ENCODE measurements at places on chromosomes 5 and 9.

DNA sequence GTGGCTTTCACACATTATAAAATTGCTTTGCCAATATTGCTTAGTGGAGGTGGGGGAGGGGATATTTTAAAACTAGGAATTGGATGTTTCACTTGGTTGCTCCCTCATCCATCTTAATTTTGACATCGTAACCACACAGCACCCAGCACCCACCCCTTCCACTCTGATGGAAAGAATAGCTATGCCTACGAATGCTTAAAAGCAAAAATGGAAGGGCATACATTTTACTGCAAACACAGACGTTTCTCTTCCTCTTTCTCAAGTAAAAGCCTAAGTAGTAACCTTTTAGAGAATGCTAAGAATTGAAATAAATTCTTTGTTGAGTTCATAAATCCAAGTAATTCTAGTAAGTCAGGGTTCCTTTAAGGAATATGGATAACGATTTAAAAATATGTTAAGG is 69.9 kb downstream of the JAKMIP2 start:
- no peak for DNase-seq

DNA sequence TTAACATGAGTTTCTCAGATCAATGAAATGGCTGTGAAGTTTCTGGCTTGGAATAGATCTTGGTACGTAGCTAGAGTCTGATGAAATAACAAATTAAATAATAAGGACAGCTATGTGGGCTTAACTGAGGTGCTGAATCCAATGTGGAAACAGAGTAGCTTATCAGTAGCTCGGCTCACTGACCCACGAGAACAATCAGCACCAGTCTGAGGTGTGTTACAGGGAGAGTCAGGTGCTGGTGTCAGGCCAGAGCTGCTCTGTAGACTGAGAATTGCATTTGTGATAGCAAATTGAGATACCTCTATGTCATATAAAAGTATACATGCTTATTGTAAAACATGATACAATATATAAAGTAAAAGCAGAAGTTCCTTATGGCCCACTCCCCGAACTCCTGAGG is 21.2 kb upstream of the CCL28 start:
- no peak for DNase-seq

DNA sequence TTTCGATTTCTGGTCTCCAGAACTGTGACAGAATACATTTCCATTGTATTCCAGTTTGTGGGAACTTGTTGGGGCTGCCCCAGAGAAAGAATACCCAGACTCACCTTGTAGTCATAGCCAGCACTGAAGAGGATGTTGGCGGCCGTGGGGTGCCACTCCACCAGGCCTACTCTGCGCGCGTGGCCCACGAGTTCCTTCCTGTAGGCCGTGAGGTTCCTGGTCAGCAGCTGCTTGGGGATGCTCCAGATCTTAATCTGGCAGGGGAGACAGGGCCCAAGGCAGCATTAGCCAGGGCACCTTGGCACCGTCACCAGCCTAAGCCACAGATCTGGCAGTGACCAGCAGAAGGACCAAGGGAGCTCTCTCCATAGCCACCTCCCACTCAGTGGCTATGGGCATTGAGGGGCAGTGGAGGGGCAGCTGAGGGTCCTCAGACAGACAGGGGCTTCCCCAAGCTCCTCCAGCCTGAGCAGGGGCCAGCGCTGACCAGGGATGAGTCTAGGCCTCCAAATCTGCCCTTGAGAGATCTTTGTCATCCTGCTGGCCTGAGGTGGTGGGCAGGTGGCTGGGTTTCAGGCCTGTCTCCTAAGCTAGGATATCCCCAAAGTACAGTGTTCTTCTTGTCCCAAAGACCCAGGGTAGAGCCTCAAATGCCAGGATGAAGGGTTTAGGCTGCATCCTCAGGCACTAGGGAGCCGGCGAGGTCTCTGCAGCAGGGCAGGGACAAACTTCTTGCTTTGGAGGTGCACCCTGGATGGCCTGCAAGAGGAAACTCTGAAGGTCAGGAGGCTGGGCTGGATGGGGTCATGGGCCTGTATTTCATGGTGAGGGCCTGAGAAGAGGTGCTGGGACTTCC is 15.9 kb upstream of the TRIM14 start:
- no peak for DNase-seq

DNA sequence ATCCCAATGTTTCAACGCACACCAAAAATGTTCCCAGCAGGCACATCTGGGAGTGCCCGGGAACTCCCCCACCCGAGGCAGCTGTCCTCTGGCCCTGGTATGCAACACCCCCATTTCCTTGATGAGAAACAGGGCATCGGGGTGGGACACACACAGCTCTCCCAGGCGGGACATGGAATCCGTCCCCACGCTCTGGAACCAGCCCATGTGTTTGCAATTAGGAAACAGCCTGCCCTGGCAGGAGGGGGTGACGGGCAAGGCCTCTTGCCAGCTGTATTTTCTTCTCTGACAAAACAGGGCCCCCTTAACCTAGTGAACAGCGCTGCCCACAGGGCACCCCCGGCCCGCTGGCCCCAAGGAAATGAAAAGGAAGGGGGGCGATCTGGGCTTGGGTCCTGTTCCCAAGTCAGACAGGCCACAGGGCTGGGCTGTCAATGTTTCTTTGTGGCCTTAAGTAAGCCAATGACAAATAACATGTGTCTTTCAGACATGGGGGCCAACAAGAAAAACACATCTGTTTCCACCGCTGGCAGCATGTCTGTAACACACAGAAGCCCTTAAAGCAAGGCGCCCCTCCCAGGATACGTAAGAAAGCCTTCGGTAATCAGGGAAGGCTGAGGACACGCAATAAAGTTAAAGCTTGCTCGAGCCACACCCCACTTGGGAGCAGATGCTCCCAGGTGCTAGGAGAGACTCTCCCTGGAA is 125.3 kb downstream of the ROR2 start:
- DNase-seq, result no peak

DNA sequence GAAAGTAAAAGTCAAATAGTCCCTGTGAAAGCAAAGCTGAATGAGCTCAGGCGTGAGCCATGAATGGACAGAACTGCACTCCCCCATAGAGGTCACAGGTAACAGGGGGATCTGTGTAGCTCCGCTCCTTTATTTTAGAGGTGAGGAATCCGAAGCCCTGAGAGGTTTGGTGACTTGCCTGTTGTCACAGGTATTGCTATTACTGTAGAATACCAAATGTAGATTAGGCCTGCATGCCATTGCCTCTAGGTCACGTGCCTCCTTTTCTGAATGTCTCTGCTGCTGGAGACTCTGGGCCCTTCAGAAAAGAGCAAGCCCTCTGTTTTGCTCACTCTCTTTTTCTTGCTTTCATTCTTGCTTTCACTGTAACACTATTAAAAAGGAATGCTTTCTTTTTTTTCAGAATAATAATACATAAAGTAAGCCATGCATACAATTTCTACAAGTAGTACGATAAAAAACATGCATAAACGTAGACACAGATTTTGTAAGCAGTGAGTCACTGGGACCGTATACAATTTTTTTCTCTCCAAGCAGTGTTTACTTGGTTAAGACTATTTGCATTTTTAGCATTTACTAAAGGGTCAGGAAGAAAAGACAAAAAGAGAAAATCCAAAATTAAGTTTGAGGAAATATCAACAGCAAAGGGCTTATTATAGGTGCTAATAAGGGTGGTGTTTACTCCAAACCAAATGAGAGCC is 568.7 kb upstream of the ADAMTS16 start:
- no peak for DNase-seq

- no peak for DNase-seq
Observed at GRCh38 chr9:16501726-16502125, 368.7 kb downstream of the BNC2 start.

DNA sequence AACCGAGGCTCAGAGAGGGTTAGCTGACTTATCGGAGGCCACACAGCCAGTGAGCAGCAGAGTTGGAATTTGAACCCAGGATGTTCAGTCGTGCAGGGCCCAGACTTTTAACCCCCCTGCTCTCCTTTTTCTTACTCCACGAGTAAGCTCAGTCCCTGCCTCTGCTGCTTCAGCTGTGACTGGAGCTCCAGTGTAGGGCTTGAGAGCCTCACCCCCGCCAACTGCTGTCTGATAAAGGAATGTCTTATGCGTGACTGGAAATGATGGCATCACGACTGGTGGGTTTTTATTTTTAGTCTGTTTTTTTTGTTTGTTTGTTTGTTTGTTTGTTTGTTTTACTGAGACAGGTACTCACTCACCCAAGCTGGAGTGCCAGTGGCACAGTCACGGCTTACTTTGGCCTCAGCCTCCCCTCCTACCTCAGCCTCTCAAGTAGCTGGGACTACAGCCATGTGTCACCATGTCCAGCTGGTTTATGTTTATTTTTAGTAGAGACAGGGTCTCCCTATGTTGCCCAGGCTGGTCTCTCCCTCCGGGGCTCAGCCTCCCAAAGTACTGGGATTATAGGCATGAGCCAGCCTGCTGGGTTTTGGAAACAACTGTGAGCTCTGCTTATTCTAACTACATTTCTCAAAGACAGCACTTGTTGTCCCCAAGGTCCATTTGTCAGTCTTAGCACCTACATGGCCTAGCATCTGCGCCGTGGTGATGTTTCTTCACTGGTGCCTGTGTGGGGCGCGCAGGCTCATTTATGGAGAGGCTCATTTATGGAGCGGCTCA is 52.5 kb upstream of the NCS1 start:
- no peak for DNase-seq

GRCh38 chr9:75142202-75142601 is 53.9 kb downstream of the OSTF1 start:
- no peak for DNase-seq

GRCh38 chr5:177036921-177037320 is 14.4 kb downstream of the ZNF346 start:
- DNase-seq, result no peak

- DNase-seq, result no peak
Observed at GRCh38 chr9:96417661-96418082, 498 bp downstream of the ZNF367 start.

GRCh38 chr9:105050296-105050695 is 122.3 kb upstream of the ABCA1 start:
- DNase-seq, result no peak

- DNase-seq, result no peak
Observed at GRCh38 chr5:116524051-116524904, 50.3 kb downstream of the SEMA6A start.

- DNase-seq, result no peak
Observed at GRCh38 chr5:77851176-77852067, 75.3 kb upstream of the TBCA start.

- DNase-seq, result no peak
Observed at GRCh38 chr9:21294364-21294774, 10.7 kb downstream of the IFNA5 start.

GRCh38 chr9:12816656-12817101 is 41.9 kb downstream of the LURAP1L start:
- DNase-seq, result no peak

DNA sequence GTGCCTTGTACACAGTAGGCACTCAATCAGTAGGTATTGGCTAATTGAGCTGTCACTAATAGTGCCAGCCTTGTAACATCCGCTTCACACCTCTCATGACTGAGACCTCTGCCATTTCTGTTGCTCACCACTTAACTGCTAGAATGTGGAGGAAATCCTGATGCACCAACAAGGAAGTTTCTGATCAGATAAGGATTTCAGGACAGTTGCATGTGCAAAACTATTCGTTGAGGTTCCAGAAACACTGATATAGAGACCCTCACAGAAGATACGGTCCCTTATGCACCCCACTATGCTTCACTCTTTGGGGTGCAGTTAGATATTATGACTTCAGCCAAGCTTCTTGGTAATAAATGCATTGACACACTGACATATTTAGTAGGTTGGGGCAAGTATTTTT is 10.7 kb downstream of the SAP30L start:
- DNase-seq, result no peak

DNA sequence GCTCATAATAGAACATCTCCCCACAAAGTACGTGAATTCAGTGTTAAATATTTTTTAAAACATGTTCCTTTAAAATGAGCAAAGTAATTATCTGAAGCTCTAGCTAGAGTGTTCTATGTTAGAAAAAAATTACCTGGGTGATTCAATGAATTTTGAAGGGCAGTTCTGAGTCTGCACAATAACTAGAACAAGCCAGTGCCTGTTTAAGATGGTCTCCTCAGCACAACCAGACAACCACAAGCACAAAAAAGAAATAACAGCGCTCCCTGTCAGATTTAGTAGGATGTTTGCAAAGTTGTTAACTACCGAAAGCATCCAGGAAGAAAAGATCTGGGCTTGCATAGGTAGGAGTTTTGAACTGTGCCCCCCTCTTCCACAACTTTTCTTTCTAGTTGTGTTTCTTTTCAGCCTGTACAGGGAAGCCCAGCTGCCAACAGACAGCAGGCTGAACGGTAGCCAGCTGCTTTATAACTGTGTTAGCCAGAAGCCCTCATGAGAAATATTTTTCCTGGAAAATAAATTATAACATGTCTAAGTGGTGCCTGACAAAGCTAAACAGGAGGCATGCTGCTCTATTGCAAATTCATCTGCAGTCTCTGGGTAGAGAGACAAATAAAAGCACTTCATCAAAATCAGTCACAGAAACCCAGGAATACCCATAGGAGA is 1026.9 kb downstream of the MAT2B start:
- no peak for DNase-seq

- DNase-seq, result no peak
Observed at GRCh38 chr9:4144869-4145268, 155.0 kb downstream of the GLIS3 start.

DNA sequence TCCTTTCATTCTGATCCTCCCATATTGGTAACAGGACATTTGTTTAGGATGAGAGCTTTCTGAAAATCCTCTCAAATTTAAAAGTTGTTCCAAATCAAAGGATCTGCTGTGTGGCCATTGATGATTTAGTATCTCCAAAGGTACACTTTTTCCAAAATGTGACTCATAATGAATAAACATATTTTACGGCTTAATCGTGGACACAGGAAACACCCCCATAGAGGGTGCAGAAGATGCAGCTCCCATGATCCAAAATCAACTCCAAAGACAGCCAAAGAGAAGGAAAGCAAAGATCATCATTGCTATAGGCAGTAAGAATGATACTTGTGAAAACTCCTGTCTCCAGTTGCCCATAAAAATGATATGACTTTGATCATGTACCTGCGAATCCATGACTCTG is 239.7 kb downstream of the PIK3R1 start:
- no peak for DNase-seq

DNA sequence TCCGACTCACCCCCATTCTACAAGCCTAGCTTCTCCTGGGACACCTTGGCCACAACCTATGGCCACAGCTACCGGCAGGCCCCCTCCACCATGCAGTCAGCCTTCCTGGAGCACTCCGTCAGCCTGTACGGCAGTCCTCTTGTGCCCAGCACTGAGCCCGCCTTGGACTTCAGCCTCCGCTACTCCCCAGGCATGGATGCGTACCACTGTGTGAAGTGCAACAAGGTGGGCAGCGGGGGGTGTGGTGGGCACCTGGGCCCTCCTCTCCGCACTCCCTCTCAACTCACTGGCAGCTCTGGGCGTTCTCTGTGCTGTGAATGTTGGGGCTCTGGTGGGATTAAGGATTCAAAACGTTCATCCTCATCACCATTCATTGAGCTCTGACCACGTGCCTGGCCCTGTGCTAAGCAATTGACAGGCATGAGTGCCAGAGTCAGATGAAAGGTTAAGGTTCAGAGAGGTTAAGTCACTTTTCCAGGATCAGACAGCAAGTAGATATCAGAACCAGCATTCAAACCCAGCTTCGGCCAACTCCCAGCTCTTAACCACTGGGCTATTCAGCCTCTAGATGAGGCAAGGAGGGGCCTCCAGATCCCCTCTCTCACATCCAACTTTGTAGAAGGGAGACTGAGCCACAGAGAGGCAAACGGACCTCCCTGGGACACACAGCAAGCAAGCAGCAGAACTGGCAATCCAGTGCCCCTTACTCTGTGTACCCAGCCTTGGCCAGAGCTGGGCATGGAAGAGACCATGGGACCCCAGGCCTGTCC is 9.9 kb downstream of the GFI1B start:
- DNase-seq, result no peak

Measured in T-helper 2 cell (primary cell).